NCI-H1092 (cell line): ENCODE measurements at places on chromosomes 12 and 14.

- DNase-seq = no peak
Measured at GRCh38 chr12:60539592-60539991, 943.8 kb downstream of the SLC16A7 start.

DNA sequence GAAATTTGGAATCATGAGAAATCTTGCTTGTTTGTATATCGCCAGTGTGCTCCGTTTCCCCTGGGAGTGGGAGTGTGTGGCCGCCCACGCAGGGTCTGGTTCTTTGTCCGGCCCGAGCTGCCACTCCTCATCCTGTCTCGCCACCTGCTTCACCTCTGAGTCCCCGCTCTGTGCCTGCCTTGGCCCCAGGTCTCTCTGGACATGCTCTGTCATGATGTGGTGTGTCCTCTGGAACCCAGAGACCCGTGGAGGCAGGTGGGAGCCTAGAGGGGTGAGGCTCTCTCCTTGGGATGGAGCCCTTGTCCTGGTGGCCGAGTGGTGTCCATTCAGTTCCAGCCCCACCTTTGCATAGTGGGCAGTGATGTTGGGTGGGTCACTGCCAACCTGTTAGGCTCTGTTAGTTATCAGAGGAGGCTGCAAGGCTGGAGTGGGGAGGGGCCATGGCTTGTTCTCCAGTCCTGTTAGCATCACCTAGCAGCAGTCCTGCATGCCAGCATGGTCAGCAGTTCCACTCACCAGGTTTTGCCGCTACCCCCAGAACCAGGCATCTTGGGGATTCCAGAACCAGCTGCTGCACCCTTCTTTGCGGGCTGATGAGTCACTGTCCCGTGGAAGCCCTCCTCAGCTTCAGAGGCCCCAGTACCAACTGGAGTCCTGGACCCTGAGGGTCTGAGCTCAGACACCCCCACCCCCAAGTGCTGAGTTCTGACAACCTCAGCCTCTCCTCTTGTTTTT, 76.5 kb downstream of the EP400 start:
- no peak for DNase-seq

GRCh38 chr12:26245175-26245942, 50.0 kb downstream of the SSPN start:
- no peak for DNase-seq

GRCh38 chr14:72753879-72754400, 140.0 kb downstream of the DPF3 start:
- no peak for DNase-seq

- no peak for DNase-seq
Measured at GRCh38 chr12:19527866-19528265, 88.6 kb downstream of the AEBP2 start.

GRCh38 chr14:68541178-68541896, 251.5 kb downstream of the ZFP36L1 start:
- no peak for DNase-seq

GRCh38 chr12:50928392-50928791, 24.0 kb upstream of the HIGD1C start:
- no peak for DNase-seq

DNA sequence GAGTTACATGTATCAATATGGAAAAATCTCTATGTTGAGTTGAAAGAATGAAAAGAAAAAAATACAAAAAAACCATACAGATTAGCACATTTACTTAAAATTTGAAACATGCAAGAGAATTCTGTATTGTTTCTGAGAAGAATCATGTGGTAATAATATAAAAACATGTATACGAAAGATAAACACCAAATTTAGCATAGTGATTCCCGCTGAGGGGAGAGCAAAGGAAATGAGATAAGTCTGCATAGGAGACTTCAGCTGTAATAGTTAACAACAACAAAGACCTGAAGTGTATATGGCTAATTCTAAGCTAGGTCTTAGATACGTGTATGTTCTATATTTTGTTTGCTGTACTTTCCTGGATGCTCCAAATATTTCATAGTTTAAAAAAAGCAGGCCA, 46.5 kb downstream of the FNTB start:
- DNase-seq = no peak

- no peak for DNase-seq
Measured at GRCh38 chr14:61861320-61861865, 99.2 kb downstream of the SNAPC1 start.

- no peak for DNase-seq
Measured at GRCh38 chr12:20487519-20487918, 119.2 kb downstream of the PDE3A start.

DNA sequence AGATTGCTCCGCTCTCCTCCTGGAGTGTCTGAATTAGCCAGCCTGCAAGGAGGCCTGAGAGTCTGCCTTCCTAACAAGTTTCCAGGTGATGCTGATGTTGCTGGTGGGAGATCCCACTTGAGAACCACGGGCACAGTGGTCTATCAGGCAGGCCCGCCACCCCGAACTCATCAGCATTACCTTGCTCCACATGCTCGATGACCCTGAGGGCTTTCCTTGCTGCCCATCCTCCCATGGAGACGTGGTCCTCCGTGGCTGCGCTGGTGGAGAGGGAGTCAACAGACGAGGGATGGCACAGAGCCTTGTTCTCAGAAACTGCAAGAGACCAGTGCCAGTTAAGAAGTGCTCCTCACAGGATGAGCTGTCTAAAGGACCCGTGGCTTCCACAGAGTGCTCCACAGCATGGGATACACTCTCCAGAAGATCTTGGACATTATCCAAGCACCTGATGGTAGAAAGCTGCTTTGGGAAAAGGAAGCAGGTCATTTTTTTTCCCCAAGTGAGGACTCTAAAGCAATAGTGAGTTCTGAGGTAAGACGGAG, 18.3 kb downstream of the HAL start:
- no peak for DNase-seq

- no peak for DNase-seq
Measured at GRCh38 chr14:59317798-59318505, 129.5 kb downstream of the DAAM1 start.

GRCh38 chr14:99573000-99573330, 31.0 kb downstream of the CCDC85C start:
- no peak for DNase-seq

GRCh38 chr12:65287426-65287825, 8.9 kb downstream of the MSRB3 start:
- no peak for DNase-seq

DNA sequence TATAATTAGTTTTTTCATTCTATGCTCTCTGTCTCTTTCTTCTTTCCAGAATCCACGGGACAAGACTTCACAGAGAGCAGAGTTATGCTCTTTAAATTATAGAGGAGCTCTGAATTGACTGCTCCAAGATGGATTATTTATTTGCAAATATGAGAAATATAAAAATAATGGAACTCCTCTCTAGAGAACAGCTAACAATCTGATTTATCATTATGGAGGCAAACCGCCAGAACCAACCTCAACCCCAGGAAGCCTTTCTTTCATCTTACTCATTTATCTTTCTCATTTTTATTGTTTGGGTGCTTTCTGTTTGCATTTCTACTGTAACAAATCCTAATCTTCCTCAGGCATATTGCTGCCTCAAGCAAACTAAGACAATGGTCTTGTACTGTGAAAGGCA, 216.5 kb downstream of the C12orf50 start:
- DNase-seq = no peak

DNA sequence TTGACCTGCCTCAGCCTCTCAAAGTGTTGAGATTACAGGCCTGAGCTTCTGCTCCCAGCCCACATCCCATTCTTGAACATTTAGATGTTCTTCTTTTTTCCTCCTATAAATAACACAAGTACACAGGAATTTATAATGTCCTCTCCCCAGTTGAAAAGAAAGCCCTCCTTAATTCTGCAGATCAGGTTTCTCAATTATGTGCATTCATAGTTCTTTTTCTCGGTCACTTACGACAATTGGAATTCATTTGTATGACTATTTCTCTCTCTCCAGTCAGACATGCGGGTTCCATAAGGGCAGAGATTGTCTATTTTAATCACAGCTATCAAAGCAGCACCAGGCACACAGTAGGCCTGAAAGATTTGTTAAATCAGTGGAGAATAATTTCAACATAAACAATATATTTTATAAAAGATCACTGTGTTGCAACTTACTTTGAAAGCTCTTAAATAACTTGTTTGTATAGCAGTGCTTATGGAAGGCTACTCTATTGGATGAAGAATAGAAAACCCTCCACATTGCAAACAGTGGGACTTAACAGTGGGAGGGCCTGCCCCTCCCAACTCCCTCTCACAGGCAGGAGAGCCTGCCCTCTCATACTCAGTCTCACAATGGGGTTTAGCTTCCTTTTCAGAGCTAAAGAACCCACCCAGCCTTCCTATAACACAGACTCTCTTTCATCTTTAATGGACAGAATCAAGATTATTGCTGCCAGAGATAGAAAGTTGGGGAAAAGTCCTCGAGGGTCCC, 84.1 kb upstream of the TRAF3 start:
- no peak for DNase-seq

- no peak for DNase-seq
Measured at GRCh38 chr14:49464885-49465284, 121.3 kb downstream of the RPS29 start.

DNA sequence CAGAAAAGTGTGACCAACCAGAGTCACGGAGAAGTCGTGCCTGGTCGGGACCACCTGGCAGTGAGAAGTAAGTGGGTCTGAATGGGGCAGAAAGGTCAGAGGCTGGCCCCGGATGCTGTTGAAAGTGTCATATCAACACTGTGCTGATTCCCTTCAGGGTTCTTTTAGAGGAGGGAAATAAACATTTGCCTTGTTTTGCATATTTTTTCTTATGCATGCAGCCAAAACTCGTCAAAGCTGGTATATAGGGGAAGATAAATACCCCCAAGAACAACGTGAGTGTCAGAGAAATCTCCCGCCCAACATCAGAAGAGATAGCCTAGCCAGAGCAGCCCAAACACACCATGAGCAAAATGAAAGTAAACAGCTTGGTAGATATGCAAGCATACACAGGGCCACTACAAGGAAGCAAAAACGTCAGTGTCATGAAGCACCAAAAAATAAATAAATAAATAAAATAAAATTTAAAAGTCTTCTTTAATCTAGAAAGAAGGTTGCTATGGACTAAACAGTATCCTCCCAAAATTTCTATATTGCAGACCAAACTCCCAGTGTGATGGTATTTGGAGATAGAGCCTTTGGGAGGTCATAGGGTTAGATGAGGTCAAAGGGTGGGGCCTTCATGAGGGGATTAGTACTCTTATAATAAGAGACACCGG, 22.1 kb downstream of the EIF5 start:
- no peak for DNase-seq

DNA sequence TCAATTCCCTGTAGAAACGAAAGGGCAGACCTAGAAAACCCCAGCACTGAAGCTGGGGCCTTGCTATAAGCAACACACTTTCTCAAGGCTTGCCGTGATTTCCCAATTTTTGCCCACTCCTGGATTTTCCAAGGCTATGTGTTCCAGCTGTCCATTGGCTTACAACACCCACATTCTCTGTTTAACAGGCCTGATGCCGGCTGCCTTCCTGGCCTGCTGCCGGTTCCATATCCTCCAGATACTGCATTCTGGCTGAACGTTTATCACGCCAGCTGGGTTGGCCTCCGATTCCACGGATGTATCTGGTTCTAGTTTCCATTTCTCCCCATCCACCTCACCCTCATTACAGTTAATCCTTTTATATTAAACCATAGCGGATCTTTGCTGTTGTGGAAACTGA, 2.0 kb upstream of the PCNX1 start:
- DNase-seq = no peak

DNA sequence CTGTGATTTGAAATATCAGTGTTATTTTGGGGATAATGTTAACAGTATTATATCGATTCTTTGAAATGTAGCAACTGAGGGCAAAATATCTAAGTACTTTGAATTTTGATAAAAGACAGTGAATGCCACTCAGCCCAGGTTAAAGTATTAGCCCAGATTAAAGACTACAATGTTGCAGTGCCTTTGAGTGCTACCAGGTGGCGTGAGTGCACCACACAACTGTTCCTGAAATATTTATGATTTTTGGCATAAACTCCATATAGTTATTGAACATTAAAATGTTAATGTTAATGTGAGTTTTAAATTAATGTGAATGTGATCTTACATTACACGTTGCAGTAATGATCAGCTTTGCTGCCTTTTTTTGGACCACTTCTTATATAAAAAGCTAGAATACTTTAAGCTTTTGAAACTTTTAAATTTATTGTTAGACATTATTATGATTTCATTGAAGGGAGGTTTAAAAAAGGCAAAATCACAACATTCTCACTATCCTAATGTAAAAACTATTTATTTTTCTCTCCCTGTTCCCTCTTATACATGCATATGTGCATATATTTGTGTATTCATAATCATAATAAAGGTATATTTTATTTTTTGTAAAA, 22.5 kb downstream of the MRPS35 start:
- DNase-seq = no peak

- DNase-seq = no peak
Measured at GRCh38 chr12:45743247-45743646, 13.7 kb downstream of the ARID2 start.

DNA sequence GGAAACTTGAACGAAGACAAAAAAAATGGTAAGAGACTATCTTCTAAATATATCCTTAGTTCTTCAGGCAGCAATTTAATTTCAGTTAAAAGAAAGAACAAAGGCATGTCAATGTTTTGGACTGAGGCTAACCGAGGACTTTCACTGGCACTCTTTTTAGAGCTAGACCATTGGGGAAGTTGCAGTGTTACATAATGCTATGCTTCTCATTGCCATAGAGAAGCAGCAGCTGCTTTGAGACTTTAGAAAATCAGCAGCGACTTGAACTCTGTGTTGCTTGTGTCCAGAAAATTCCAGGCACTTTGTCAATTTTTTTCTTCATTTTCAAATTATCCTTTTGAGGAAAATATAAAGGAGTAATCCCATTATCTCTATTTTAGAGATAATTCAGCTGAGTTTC, 964.2 kb downstream of the NRXN3 start:
- no peak for DNase-seq

- DNase-seq = no peak
Measured at GRCh38 chr12:93618891-93619410, 46.5 kb downstream of the SOCS2 start.

GRCh38 chr12:115351514-115352077, 667.6 kb upstream of the TBX3 start:
- DNase-seq = no peak

GRCh38 chr14:21917699-21918436, 244.2 kb upstream of the OR4E1 start:
- peak; percentile 8 for DNase-seq

DNA sequence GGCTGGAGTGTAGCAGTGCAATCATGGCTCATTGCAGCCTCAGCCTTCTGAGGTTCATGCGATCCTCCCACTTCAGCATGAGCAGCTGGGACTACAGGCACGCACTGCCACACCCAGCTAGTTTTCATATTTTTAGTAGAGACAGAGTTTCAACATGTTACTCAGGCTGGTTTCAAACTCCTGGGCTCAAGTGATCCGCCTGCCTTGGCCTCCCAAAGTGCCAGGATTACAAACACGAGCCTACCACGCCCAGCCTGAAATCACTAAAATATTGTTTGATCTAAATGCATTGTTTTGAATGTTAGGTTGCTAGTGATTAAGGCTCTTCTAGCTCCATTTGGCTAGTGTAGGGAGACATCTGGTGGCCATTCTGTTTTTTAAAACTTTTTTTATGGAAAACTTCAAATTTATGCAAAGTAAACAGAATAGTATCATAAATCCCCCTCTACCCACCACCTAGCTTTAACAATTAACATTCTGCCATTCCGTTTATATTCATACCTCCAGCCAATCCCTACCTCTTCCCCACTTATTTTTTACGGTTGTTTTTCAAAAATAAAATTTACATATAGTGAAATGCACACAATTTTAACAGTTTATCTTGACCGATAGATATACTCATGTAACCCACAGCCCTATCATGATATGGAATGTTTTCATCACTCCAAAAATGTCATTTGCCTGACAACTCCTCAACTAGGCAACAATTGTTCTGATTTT, 37.8 kb downstream of the MYO1H start:
- DNase-seq = no peak

- DNase-seq = no peak
Measured at GRCh38 chr14:103697603-103698379, 17.5 kb downstream of the XRCC3 start.
